T-helper 1 cell (primary cell): ENCODE measurements at places on chromosomes 12 and 14.

- DNase-seq: no peak
Observed at GRCh38 chr12:127205781-127206555, 1061.0 kb upstream of the TMEM132C start.

- no peak for DNase-seq
Observed at GRCh38 chr12:51403681-51404136, 12.5 kb upstream of the GALNT6 start.

DNA sequence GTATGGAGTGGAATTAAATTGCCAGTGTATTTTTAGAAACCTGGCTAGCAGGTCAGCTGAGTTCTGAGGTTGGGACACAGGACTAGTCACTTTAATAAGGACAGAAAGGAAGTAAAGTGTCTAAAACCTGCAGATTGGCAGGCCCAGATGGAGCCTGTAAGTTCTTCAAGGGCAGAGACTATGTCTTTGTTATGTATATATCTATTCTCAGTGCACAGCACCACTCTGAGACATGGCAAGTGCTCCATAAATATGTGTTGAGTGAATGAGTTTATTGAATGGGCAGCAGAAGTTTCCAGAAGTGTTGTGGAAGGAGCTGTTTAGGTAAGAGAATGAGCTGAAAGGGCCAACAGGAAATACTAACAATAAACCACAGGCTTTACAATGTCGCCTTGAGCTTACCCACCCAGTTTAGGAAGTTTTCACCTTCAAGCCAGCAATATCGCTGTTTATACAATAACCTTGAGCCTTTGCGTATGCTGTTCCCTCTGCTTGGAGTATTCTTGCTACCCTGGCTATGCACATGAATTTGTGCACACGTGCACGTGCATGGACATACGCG is 109.5 kb upstream of the TMPO start:
- DNase-seq: no peak

- no peak for DNase-seq
Observed at GRCh38 chr14:95829321-95829720, 47.3 kb upstream of the TUNAR start.

GRCh38 chr14:75041613-75042012 is 9.7 kb downstream of the MLH3 start:
- no peak for DNase-seq

DNA sequence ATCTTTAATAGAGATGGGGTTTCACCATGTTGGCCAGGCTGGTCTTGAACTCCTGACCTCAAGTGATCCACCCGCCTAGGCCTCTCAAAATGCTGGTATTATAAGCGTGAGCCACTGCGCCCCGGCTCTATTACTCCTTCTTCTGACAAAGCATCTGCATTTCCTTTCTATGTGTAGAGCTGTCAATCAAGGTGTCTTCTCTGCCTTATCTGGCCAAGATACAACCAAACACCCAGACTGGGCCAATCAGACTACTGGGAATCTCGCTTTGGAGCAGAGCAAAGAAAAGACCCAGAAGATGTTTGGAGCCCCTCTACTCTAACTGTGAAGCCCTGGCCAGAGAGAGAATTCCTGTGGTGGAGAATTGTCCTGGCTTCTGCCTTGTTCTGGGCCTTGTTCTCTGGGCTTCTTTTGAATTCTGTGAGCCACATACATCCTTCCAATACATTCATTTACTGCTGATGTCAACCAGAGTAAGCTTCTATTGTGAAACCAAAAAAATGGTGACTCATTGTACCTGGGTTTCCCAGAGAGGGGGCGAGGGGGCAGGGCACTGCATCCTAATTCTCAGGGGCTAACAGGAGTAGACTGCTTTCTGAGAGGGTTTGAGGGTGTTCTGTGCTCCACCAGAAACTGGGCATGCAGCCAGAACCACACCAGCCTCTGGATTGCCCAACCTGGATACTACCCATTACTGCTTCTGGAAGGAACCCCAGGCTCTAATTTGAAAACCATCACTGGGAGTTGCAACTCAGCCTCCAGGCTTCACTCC is 18.8 kb upstream of the FLVCR2 start:
- DNase-seq: no peak

- no peak for DNase-seq
Observed at GRCh38 chr14:76995279-76996035, 33.1 kb downstream of the IRF2BPL start.

DNA sequence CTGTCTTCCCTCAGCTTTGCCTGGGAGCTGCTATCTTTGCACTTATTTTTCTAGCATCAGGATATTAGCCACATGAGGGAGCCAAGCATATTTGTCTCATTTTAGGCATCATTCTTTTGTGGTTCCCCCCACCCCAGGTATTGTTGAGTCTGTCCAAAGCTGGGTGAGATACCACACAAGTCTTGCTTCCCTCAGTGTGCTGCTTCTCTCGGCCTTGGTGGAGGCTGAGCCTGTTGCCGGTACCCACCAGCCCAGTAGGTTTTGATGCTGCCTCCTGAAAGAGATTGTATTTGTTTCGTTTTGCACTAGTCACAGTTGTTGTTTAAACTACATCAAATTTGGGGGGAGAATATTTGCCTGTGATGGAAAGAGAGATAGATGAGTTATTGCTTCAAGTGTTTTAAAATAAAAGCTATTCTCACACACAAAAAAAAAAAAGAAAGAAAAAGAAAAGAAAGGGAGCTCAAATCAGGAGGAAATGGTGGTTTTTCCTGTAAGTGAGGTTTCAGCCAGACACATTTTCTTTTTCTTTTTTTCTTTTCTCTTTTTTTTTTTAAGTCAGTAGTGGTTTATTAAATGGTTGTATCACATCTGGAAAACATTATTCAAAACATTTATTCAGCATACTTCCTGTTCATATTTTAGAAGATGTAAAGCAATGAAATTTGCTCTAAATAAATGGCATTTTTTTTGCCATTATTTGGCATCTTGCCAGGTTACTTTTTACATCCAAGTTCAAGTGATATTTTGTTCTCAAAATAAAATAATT is 58.5 kb downstream of the SLC4A8 start:
- no peak for DNase-seq

GRCh38 chr12:5308216-5308615 is 123.7 kb upstream of the NTF3 start:
- DNase-seq: no peak

DNA sequence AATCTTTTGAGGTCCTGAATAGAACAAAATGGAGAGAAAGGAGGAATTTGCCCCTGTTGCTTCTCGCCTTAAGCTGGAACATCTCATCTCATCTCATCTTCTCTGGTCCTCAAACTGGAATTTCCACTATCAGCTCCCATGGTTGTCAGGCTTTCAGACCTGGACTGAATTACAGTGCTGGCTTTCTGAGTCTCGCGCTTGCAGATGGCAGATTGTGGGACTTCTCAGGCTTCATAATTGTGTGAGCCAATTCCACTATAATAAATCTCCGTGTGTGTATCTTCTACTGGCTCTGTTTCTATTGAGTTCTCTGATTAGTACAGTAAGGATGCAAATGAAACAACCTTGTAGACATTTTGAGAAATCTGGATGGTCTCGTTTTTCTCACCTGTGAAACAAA is 199.0 kb downstream of the TMEM117 start:
- no peak for DNase-seq

DNA sequence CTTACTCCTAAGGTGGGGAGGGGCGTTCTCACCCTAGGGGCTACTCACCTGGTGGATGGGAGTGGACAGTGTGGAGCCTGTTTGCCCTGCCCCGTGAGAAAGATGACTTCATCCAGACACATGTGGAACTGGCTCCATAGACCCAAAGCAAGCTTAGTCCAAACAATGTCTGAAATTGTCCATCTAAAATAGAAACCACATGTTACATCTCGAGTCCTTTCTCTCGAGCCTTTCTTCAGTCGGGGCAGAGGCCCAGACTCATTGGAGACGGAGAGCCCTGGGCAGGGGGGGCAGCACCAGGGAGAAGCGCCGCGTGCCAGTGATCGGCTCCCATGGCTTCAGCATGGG is 4.3 kb downstream of the SIVA1 start:
- no peak for DNase-seq

- DNase-seq: no peak
Observed at GRCh38 chr14:49089107-49089506, 497.1 kb downstream of the RPS29 start.

DNA sequence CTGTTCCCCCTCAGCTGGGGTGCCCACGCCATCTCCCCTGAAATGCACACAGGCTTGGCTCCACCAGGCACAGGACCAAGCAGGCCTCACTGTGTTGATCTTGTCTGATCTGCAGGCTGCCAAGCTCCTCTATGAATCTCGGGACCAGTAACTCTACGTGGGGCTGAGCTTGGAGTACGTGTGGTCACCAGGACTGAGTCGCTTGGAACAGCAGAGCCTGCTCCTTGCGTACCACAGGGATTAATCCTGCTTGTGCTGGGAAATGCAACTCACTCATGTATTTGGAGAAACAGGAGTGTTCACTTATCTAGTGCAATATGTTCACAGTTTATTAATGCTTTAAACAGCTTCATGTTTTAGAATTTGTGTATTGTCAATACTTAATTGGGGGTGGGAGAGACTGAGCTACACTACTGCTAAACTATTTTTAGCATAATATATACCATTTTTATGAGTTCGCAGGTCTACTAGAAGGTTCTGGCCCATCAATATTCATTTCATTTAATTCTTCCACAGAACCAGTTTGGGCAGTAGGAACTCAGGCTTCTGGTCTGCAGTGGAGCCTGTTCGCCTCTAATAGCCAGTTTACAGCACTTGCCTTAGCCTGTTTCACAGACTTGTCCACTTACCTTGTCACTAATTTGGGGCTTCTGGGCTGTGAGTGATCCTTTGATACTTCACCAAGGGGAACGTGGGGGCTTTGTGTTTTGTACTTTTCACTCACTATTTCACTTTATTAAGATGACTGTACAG is 17.4 kb downstream of the ZFYVE21 start:
- no peak for DNase-seq

GRCh38 chr12:20445687-20446086 is 77.3 kb downstream of the PDE3A start:
- DNase-seq: no peak

DNA sequence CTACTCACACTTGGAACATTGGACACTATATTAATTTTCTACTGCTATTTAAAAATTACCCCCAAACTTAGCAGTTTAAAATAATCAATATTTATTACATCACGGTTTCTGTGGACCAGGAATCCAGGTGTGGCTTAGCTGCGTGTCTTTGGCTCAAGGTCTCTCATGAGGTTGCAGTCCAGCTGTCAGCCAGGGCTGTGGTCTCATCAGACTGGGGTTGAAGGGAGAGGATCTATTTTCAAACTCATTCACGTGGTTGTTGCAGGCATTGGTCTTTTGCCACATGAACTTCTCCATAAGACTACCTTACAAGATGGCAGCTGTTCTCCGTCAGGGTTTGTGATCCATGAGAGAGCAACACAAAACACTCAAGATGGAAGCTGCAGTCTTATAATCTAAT is 343.0 kb downstream of the BCAT1 start:
- no peak for DNase-seq

GRCh38 chr14:52349731-52350130 is 35.6 kb downstream of the PTGER2 start:
- DNase-seq: no peak

DNA sequence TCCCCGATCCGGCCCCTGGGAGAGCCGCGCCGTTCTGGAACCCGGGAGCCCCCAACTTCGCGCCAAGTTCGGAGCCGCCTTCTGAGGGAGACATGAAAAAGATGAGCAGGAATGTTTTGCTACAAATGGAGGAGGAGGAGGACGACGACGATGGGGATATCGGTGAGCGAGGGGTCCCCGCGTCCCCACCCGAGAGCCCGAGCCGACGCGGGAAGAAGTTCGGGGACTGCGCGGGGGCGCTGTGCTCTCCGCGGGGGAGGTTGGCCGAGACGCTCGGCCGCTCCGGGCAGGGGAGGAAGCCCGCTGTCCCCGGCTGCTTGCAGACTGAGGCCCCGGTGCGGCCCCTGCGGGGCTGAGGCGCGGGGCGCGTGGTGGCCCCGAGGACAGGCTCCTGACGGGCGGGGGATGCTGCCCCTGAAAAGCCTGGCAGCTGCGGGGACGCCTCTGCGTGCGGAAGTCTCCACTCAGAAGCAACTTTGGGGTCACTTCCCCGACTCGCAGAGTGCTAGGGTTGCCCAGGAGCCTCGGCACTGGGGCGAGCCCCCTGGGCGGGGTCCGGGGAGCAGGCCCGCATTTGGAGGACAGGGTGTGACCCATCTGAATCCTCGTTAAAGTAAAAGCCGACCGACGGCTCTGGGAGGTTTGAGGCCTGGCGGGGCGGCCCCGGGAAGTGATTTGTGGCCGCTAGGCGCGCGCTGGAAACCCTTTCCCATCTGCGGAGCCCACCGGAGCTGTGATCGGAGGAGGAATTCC is 511 bp downstream of the ANO6 start:
- DNase-seq: peak; percentile 36

- DNase-seq: no peak
Observed at GRCh38 chr12:12266389-12266872, 413 bp downstream of the LRP6 start.

DNA sequence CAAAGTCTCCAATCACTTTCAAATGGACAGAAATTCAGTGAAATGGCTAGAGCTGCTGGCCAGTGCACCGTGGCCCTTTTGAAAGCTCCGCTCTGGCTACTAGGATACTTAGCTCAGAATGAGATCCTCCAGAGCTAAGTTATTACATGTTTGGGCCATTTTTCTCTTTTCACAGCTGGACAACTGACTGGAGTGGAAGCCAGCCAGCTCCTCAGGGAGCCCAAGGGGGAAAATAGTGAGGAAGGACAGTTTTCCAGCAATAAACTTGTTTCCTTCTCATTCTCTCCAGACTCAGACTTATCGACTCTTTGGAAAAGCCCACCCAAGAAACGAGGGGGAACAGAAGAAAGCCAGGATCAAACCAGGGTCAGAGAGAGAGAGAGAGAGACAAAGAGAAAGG is 266.0 kb downstream of the KSR2 start:
- no peak for DNase-seq

GRCh38 chr14:80388980-80389711 is 177.8 kb upstream of the DIO2 start:
- DNase-seq: no peak

- DNase-seq: no peak
Observed at GRCh38 chr12:99157946-99158345, 489.6 kb upstream of the GARIN6 start.

DNA sequence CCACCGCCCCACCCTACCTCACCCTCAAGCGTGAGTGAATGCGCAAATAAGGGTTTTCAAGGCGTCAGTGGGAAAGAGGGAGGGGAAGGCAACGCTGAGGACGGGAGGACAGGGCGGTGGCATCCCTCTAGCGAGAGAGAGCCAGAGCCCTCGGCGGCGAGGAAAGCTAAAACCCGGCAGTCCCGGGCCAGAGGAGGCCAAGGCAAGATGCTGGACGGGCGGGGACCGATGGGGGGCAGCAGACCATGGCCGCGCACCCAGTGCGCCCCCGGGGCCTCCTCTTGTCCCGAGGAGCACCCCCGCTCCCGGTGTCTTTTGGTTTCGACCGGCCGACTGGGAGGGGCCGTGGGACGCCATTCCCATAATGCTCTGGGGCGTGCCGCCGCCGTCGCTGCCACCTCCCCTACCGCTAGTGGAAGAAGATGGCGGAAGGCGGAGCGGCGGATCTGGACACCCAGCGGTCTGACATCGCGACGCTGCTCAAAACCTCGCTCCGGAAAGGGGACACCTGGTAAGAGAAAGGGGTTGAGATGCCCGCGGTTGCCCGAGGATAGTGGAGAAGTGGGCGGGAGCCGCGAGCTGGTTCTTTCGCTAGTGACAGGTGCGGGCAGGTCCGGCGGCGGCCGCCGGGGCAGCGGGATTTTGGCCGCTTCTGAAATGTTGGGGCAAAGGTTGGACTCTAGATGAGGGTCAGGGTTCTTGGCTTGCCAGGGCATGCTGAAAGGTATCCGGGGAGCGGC is at the start of gene USP15:
Gene USP15 (plus strand): TSS at position 412 of the 740 bp plus-strand sequence. CDS start 11 bp downstream, at position 423.
- peak; percentile 97 for DNase-seq
